ENCODE measurements at places on chromosomes 2 and 18.

- no peak for DNase-seq
Observed at GRCh38 chr2:38264396-38265221, 112.5 kb downstream of the ATL2 start.

GRCh38 chr2:134482766-134483340 is 229.0 kb downstream of the MGAT5 start:
- no peak for DNase-seq

GRCh38 chr18:54806526-54806925 is 21.8 kb upstream of the RAB27B start:
- DNase-seq: no peak

GRCh38 chr2:241977557-241978300 is 108.2 kb downstream of the RTP5 start:
- no peak for DNase-seq

- DNase-seq: no peak
Observed at GRCh38 chr2:241816431-241817121, 7.6 kb downstream of the NEU4 start.

- peak; percentile 75 for DNase-seq
Observed at GRCh38 chr2:3379339-3379646, 201 bp upstream of the TRAPPC12 start.

DNA sequence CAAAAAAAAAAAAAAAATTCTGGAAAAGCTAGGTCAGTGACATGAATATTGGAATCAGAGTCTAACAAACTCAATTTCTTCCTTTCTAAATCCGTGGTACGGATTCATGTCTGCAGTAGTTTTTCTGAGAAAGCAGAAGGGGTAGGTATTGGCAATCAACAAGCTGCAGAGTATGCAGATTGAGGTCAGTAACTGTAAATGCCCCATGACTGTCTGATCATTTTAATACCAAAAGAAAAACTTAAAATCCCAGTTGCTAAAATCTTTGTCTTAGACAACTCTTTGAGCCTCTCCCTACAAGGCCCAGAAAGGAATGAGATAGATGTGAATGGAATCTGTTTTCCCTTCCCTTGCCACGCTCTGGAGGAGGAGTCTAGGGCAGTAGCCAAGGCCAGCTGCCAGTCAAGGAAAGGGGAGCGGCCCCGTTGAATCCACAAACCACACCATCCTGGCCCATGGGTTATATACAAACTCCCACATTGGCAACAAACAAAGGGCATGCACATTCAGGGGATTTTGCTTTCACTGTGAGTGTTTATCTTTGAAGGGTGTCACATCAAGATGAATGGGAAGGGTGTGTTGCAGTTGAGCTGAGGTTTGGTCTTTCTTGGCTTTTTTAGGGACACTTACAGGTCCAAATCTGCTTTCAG is 6.1 kb upstream of the CASP8 start:
- DNase-seq: no peak

DNA sequence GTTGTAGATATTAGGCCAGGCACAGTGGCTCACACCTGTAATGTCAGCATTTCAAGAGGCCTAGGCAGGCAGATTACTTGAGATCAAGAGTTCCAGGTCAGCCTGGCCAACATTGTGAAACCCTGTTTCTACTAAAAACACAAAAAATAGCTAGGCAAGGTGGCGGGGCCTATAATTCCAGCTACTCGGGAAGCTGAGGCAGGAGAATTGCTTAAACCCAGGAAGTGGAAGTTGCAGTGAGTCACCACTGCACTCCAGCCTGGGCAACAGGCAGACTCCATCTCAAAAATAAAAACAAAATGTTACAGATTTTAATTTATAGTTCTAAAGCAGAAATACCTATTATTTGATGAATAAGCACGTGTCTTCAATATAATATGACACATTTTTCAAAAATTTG is 65.6 kb upstream of the UBXN4 start:
- no peak for DNase-seq

DNA sequence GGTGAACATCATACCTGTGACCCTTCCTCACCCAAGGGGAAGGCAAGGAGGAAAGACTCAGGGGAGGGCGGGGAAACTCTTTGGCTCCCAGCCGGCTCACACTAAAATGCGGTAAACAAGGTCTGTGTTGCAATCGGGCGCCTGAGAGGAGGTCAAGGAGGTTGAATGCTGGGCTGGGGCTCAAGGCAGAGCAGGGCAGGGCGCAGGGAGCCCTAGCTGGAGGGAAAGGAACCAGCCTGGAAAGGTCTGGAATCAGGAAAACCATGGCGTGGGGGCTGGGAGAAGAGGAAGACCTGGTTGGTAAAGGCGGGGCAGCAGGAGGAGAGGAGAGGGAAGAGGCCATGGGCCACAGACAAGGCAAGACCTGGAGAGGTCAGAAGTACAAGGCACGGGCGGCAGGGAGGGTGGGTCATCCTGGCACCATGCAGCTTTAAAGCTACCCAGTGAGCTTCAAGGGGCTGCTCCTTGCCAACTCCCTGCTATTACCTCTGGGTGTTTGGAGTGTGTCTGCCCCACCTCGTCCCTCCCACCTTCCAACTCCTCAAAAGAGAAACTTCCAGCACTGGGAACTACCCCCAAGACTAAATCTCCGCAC is 4.8 kb upstream of the TMEM37 start:
- no peak for DNase-seq

DNA sequence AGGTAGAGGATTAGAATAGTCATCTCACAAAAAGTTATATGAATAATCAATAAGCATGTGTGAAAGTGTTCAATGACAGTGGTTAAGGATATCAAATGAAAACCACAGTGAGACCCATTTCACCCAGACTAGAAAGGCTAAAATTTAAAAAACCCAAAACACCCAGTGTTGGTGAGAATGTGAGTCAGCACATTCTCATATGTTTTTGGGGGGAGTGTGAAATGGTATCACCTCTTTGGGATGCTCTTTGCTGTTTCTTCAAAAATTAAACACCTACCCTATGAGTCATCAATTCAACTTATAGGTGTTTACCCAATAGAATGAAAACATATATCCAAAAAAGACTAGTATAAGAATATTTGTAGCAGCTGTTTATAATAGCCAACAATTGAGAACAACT is 69.8 kb downstream of the MAP3K20 start:
- DNase-seq: no peak

GRCh38 chr2:240947176-240947575 is 41.0 kb downstream of the CROCC2 start:
- DNase-seq: no peak

- no peak for DNase-seq
Observed at GRCh38 chr2:241859436-241860183, 916 bp upstream of the PDCD1 start.

GRCh38 chr18:9215221-9215933 is 78.8 kb downstream of the ANKRD12 start:
- no peak for DNase-seq

DNA sequence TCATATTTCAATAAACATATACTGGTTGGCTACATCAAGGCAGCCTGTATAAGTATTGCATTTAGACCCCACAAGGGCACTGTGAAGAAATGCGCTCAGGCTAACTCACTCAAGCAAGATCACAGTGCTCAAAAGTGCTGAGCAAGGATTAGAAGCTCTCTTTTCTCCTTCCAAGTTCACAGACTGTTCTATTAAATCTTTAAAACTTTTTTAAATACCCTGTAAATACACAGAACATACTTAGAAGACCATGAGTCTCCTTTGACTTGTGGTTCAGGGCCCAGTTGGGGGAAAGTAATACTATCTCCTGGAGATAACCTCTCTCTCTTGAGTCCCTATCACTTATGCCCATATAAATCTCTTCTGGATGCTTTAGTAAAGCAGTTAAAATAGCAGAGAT is 152.9 kb downstream of the SP3 start:
- no peak for DNase-seq

DNA sequence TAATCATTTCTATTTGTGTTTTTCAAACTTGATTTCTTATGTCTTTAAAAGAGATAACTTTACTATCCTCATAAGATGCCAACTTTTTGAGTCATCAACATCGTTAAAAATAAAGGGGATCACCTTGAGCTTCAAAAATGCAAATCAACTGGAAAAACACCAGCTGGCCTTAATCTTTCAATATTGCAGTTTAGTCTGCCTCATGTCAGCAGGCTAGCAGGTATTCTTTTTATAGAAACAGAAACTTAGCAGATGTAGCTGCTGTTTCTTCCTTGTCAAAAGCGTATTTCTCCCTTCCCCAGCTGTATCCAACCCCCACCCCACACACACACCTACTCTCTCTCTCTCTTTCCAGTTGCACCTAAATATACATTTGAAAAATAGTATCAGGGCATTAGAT is 154.1 kb upstream of the ZNF804A start:
- DNase-seq: peak; percentile 7

DNA sequence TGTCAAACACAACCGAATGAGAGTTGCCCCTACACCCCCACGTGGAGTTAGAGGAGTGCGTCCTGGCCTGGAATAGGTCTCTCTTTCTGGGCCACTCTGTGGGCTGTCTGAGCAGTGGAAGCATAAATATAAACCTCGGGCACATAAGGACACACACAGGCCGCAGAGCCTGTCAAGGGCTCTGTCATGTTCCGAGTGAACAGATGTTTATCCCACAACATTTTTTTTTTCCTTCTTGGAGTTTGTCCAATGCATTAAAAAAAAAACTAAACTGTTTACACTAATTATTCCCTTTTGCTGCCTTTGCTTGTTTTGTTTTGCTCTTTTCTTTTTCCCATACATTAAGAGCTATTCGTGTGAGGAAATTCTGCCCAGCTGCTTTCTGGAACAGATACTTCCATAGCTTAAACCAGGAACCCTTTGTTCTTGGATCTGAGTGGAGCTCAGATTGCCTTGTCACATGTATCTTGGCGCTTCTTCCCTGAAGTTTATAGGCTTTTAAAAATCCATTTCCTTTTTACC is 228.3 kb upstream of the FOSL2 start:
- DNase-seq: no peak

GRCh38 chr2:9975328-9975727 is 23.8 kb downstream of the GRHL1 start:
- no peak for DNase-seq

- DNase-seq: no peak
Observed at GRCh38 chr2:84946204-84947009, 24.6 kb upstream of the KCMF1 start.

DNA sequence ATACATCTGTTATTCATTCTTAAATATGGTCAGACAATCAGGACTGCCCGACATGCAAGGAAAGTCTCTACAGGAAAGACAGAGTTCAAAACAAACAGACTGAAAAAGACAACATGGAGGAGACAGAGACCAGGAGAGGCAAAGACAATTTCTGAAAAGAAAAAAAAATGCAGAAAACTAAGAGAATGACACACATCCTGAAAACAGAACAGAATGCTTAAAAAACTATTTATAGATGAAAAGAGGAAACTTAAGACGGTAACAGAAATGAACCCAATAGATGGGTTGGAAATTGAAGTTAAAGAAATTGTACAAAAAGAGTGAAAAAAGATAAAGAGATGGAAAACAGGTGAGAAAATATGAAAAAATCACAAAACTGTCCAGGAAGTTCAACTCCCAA is 95.7 kb downstream of the BCL2 start:
- DNase-seq: no peak

DNA sequence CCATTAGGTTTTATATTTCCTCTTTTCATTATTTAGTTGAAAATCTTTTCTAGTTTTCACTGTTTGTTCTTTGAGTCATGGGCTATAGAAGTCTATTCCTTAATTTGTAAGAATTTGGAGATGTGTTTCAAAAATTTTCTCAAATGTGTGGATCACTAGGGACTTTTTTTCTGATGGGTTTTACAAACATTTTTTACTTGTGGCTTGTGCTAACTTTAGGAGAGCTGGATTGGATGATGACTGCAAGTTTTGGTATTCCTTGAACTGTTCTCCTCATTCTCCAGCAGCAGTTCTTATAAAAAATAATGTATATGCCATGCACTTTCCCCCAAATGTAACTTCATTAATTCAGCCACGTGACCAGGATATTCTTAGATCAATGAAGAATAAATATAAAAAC is 94.7 kb upstream of the CWC22 start:
- no peak for DNase-seq

GRCh38 chr2:163191372-163191771 is 352.8 kb upstream of the KCNH7 start:
- no peak for DNase-seq

- DNase-seq: no peak
Observed at GRCh38 chr2:140422759-140423158, 1642.6 kb upstream of the NXPH2 start.

- peak; percentile 61 for DNase-seq
Observed at GRCh38 chr18:23331091-23331920, 121.8 kb upstream of the RIOK3 start.

DNA sequence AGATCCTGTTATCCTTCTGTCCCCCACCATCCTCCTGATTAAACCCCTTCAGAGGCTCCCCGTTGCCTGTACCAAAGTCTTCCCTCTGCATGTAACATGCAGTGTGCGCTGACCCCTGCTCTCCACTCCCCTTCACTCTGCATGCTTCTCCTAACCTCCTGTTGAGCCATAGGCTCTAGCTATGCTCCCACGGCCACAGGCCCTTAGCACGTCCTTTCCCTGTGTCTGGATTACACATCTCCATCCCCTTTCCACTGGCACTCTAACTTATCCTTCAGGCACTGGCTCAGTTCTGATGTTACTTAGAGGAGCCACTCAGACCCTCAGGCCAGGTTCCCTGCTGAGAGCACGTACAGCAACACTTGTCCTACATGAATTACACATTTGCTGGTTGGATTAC is 29.4 kb upstream of the EDAR start:
- no peak for DNase-seq

GRCh38 chr2:190065839-190066238 is 3.3 kb upstream of the MSTN start:
- DNase-seq: no peak

DNA sequence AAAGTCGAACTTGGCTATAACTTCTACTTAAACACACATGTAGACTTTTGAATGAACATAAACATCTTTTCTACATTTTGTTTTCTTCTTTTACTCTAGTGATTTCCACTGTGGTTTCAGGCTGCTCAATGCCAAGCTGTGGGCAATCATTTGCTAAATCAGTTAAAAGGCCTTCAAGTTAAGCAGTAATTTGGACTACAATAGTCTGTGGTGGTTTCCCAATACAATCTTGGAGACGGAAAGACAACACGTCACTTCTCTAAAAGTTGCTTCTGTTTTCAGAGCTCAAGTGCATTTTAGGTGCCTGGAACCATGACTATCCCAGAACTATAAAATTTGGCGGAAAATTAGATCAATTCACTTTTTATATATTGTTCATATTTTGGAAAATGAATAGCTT is 69.4 kb downstream of the TXNL1 start:
- no peak for DNase-seq

All from NCI-H1417 treated with DMSO at 0.1 percent for 48 hours (cell line).